Stimulated activated CD8-positive, alpha-beta memory T cell treated with anti-CD3 and anti-CD28 coated beads, Interleukin-12 subunit alpha, Interleukin-12 subunit beta, amount 100 ng/mL, for 4 hours (primary cell): ENCODE measurements at places on chromosomes 7 and 10.

- DNase-seq, result no peak
These were observed 118.6 kb downstream of the CNTNAP2 start for GRCh38 chr7:146235195-146235594.

DNA sequence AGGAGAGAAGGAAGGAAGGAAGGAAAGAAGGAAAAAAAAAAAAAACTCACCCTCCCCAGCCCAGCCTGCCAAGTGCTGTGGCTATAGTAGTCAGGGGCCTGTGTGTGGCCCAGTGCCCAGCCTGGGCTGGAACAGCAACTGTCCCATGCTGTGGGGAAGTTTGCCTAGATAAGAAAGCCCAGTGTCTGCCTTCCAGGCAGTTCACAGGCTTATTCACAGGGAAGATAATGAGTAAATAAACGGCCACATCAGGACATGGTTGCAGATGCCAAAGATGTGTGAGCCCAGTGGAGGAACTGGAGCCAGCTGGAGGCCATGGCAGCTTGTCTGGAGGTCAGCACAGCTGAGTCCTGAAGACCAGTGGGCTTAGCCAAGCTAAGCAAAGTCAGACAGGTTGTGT is 132.4 kb upstream of the FOXK1 start:
- DNase-seq, result no peak

- DNase-seq, result no peak
These were observed 220.1 kb downstream of the TNS3 start for GRCh38 chr7:47361746-47362215.

DNA sequence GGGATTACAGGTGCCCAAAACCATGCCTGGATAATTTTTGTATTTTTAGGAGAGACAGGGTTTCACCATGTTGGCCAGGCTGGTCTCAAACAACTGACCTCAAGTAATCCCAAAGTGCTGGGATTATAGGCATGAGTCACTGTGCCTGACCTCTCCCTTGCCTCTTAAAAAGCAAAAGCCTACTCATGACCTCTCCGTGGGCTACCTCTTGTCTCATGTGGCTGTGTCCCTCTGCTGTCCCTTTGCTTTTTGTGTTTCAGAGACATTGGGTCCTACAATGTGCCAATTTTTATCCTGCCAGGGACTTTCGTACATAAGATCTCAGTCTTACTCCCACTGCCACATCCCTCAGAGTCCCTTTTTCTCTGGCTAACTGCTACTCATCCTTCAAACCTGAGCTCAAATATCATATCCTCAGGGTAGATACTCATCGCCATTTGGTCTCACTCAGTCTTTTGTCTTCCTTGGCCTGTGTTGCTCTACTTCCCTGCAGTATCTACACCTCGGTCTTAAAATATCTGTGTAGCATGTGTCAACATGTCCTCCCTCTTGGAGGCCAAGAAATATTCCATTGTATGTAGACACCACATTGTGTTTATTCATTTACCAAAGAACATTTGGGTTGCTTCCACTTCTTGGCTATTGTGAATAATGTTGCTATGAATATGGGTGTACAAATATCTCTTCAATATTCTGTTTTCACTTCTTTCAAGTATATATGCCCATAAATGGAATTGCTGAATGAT is 465.0 kb upstream of the KLF6 start:
- no peak for DNase-seq

- no peak for DNase-seq
These were observed 136.3 kb downstream of the KCNMA1 start for GRCh38 chr10:77501152-77501845.

DNA sequence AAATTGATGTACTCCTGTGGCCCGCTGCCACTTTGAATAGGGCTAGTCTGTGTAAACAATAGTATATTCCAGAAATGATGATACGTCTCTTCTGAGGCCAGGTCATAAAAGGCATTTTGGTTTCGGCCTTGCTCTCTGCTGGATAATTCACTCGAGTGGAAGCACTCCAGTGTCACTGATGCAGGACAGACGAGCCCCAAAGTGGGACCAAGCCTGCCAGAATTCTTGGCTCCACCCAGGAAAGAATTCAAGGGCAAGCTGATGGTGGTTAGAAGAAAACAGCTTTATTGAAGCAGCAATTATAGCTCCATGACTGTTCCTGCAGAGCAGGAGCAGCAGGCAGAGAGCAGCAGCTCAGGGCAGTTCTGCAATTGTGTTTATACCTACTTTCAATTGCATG is 717.6 kb downstream of the GRM8 start:
- DNase-seq, result no peak

- DNase-seq, result no peak
These were observed 318.6 kb downstream of the MALRD1 start for GRCh38 chr10:19367176-19367575.

DNA sequence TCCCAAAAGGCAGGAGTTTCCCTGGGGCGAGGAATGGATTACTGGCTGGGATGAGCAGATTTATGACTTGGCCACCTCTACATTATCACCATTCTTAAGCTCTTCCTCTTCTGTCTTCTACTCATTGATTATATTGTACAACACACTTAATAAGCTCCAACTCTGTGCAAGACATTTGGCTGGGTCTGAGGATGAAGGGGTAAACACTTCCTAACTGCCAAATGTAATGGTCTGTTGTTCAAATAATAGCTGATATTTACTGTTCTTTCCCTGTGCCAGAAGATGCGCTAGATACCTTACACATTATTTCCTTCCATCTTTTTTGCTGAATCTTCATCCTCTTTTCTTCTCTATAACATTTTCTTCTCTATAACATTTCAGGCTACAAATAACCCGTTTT is 11.6 kb downstream of the OR6V1 start:
- no peak for DNase-seq

DNA sequence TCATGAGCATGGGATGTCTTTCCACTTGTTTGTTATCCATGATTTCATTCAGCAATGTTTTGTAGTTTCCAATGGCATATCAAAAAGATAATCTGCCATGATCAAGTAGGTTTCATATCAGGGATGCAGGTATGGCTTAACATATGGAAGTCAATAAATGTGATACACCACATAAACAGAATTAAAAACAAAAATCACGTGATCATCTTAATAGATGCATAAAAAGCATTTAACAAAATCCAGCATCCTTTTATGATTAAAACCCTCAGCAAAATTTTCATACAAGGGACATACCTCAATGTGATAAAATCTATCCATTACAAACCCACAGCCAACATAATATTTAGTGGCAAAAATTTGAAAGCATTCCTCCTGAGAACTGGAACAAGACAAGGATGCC is 90.3 kb downstream of the ZNF37A start:
- no peak for DNase-seq

DNA sequence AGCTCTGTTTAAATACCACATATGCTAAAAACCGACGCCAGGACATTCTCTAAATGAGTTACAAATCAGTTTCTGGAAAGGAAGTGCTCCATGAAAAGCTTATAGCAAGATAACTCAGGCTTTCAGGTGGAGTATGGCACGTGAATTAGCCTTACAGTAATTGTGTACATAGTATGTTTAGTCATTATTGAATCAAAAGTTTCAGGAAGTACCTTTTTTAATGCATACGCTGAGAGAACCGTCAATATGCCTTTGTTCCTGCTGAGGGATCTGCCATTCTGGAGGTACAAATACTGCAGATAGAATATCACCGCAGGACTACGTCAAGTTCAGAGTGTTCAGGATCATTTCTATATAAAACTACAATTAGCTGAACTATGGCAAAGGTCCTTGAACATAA is 45.7 kb downstream of the ANKMY2 start:
- no peak for DNase-seq

DNA sequence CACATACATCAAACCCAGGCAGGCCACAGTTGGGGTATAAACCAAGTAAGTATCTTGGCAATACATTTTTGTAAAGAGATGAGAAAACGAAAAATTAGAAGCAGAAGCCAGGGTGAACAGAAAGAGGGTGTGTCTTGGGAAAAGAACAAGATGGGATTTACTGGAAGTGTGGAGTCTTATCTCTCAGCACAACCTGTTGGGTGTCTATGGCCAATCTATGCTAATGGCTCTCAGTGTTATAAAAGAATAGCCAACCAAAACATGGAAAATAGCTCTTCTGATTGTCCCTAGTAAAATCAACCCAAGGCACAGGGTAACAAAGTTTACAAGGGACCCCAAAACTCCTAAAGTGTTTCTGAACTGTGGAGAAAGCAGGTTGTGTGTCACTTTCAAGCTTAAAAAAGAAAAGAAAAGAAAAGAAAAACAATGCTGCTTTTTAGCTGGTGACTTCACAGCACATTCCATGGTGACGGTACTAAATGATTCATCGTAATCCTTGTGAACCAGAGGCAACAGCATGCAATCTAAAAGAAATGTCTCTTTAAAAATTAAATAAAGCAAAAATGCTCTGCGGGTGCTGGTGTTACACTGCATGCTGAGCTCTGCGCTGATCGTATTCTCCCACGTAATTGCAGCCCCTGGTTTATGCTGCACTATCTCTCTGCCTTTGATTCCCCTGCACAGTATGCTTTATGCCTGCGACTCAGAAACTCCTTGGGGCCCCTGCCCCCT is 100.8 kb downstream of the C10orf90 start:
- DNase-seq, result no peak

DNA sequence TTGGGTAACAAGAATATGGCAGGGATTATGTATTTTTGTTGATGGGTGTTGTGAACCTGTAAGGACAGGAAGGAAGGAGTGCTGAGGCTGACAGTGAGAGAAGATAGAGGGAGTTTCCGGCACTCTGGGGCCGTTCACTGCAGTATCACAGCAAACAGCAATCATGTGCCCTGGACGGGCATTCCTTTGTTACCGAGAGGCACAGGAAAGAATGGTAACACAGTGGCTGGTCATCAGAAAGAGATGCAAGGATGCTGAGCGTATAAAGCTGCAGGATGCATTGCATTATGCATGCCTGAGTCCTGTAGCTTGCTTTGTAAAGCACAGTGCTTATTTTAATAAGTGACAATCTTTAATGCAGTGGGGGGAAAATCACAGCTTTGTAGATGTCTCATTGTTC is 286.8 kb downstream of the RPS24 start:
- no peak for DNase-seq

- no peak for DNase-seq
These were observed 14.1 kb downstream of the BMPR1A start for GRCh38 chr10:86770412-86770960.

DNA sequence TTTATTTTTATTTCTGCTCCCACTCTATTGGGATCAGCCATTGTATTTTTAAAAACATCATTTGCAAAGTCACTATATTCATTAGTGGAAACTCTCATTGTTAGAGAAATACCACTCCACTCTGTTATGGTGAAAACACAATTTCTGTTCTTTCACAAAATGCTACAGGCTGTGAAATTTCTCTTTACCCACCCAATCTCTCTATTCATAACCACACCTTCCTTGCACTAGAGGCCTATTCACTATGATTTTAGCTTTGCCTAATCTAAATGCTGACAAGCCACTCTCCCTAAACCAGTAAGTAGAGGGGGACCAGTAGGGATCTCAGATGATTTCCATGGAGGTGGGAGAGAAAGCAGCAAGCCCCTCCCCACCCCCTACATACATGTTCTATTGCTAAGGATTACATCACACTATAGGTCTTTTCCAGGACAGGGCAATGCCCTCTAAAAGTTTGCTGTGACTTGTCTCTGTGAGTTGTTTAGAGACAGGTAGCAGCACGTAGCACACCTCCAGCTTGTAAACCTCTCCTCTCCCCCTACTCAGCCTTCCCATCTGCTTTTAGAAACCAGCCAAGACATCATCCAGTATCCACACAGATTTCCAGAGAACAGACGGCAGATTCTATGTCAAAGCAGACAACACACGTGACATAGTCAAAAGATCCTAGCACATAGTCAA is 58.3 kb upstream of the PPP1R3C start:
- DNase-seq, result no peak

DNA sequence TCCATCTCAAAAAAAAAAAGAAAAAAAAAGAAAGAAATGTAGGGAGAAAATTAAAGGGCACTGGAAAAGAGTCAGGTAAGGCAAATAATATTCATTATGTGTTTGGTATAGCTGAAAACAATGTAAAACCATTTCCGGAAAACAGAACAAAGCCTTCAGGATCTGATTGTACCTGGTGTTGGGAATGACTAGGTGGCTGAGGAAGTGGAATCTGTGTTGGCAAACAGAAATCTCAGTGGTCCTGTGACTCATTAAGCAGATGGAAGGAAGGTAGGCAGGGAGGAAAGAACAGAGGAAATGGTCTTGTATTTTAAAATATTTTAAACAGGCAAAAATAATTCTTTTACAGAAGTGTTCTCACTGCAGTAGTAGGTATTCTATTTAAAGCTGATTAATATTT is 55.7 kb upstream of the GATA3 start:
- DNase-seq, result no peak

- no peak for DNase-seq
These were observed 135.3 kb downstream of the HBP1 start for GRCh38 chr7:107304063-107304462.

- DNase-seq, result no peak
These were observed 63.1 kb downstream of the FAM53B start for GRCh38 chr10:124681091-124681490.

DNA sequence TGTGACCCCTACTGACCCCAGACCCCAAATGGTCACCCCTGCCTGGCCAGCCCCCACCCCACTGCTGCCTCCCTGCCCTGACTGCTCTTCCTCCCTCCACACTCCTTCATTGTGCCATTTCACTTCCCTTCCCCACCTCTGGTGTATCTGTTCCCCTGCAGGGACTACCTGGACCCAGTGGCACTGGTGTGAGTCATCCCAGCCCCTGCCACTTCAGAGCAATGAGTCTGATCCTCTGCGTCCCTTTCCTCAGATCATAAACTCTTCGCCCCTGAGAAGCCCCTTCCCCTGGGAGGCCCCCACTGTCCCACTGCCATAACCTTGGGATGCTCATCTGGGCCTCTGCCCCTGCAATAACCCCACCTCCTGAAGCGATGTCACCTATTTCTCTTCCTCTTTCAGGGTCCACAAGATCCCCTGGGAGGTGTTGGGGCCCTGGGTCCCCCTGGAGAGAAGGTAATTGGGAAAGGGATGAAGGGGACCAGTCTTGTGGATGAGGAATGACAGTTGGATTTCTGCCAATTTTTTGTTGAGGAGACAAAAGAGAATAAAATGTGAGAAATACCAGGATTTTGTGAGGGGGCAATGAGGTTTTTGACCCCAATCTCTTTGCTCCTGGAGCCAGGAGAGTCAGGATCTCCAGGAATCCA is 19.1 kb upstream of the VOPP1 start:
- no peak for DNase-seq

DNA sequence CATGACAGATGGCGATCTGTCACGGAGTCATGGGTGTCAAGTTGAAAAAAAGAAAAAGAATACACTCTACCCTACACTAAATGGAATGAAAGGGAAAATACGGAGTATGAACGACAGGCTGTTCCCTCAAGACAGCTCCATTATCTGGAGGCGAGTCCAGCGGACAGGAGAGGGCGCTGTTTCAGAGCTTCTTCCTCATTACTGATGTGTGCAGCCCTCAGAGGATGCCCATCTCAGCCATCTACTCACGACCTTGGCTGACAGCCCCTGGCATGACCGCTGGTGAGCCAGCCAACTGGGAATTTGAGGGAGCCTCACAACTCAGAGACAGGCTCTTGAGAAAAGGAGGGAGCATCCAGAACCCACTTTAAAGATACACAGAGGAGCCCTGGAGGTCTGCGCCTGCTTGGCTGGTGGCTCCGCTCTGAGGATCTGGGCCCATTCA is 49.6 kb upstream of the SMNDC1 start:
- peak; percentile 41 for DNase-seq
